ENCODE measurements at places on chromosomes 3 and 15.

- H3K36me3 ChIP-seq: no peaks in the 10 kb centered on the region
- H3K4me3 ChIP-seq: no peak overlapping the region
- H3K27ac ChIP-seq: no peak overlapping the region
- H3K27me3 ChIP-seq: no peaks in the 10 kb centered on the region
- H3K4me1 ChIP-seq: peaks cover 8% of the 10 kb centered on the region
- no peak for DNase-seq
These were observed 152.6 kb downstream of the PEX5L start for GRCh38 chr3:179884136-179884535.

GRCh38 chr3:175149675-175150074 lies 290.5 kb downstream of the NAALADL2 start:
- H3K27me3 ChIP-seq: no peaks in the 10 kb centered on the region
- peaks cover 5% of the 10 kb centered on the region for H3K36me3 ChIP-seq
- no peak overlapping the region for H3K27ac ChIP-seq

DNA sequence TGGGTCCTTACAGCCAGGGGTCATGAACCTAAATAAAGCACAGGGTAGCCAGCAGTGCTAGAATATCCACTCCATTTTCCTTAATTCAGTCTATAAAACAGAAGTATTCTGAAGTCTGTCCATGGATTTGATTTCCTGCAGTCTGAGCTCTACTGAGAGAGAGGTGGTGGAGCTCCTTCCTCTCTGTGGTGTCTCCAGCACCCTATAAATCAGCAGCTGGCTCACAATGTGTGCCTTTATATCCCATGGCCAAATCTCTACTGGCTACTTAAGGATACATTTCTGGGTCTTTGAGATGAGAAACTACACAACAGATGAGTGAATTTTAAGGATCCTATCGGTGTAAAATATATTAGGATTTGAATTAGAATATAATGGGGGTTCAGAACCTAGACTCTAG lies 339.9 kb upstream of the RBMS3 start:
- H3K27me3 ChIP-seq: no peaks in the 10 kb centered on the region
- H3K4me1 ChIP-seq: peaks cover 10% of the 10 kb centered on the region
- H3K4me3 ChIP-seq: no peak overlapping the region

DNA sequence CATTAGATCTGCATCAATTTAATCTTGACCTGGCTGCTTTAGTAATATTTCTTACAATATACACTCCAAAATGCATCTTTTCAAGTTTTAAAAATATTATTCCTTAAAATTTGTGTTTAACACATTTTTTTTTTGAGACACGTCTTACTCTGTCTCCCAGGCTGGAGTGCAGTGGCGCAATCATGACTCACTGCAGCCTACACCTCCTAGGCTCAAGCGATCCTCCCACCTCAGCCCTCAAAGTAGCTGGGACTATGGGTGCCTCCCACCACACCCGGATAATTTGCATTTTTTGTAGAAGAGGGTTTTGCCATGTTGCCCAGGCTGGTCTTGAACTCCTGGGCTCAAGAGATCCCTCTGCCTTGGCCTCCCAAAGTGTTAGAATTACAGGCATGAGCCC lies 73.6 kb downstream of the ETV5 start:
- no peak overlapping the region for H3K27ac ChIP-seq
- H3K4me1 ChIP-seq: no peaks in the 10 kb centered on the region
- no peaks in the 10 kb centered on the region for H3K27me3 ChIP-seq
- no peak overlapping the region for H3K4me3 ChIP-seq
- H3K36me3 ChIP-seq: no peaks in the 10 kb centered on the region

GRCh38 chr15:58513726-58514336 lies 82.0 kb downstream of the LIPC start:
- H3K4me1 ChIP-seq: peaks cover 16% of the 10 kb centered on the region
- H3K4me3 ChIP-seq: no peak overlapping the region
- no peak overlapping the region for H3K27ac ChIP-seq
- peaks cover 12% of the 10 kb centered on the region for H3K36me3 ChIP-seq

DNA sequence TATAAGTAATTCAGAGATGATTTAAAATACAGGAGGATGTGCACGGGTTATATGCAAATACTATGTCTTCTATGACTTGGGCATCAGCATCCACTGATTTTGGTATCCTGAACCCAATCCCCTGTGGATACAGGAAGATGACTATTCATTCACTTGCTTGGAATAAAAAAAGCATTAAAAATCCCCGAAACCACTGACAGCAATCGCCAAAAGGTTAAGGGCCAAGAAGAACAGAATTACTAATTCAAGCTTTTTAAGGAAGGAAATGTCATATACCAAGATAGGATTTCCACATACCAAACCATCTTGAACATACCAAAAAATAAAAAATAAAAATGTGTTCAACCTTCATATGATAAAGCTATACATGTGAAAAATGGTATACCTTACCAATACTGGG lies 93.7 kb downstream of the DLG1 start:
- H3K4me1 ChIP-seq: peaks cover 22% of the 10 kb centered on the region
- H3K4me3 ChIP-seq: no peak overlapping the region
- H3K27ac ChIP-seq: no peak overlapping the region
- H3K27me3 ChIP-seq: no peaks in the 10 kb centered on the region

GRCh38 chr3:124824286-124824915 lies 62.8 kb downstream of the ITGB5 start:
- H3K4me3 ChIP-seq: no peak overlapping the region
- H3K27me3 ChIP-seq: no peaks in the 10 kb centered on the region
- H3K4me1 ChIP-seq: peaks cover 16% of the 10 kb centered on the region
- DNase-seq: no peak

DNA sequence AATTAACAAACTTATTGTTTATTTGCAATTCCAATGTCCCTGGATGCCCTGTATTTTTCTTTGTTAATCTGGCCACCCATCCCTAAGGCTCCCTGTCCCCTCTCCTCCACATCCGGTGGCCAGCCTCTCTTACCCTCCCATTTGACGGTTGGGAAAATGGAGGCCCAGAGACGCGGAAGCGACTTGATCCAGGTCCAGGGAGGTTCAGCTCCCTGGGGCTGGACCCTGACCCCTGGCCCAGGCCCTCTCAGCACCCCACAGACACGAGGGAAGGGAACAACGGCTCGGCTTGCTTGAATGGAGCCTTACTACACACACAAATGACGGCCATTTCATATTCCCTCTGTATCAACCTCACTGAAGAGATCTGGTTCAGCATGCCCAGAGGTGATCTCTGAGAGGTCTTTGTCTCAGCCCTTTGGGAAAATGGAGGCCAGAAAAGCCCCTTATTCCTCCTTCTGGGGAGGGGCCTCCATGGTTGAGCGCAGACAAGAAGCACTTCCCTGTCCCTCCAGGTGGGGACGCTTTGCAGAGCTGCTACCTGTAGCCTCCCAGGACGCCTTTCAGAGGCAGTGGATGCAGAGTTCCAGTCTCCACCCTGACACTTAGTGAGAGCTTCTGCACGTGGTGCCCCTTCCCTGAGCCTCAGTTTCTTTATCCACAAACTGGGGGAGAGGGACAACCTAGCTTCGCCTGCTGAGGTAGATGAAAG lies 82.1 kb downstream of the ATP2B2 start:
- no peak for DNase-seq
- H3K4me1 ChIP-seq: no peaks in the 10 kb centered on the region
- peaks cover 38% of the 10 kb centered on the region for H3K27me3 ChIP-seq
- H3K27ac ChIP-seq: no peak overlapping the region
- H3K4me3 ChIP-seq: no peak overlapping the region

DNA sequence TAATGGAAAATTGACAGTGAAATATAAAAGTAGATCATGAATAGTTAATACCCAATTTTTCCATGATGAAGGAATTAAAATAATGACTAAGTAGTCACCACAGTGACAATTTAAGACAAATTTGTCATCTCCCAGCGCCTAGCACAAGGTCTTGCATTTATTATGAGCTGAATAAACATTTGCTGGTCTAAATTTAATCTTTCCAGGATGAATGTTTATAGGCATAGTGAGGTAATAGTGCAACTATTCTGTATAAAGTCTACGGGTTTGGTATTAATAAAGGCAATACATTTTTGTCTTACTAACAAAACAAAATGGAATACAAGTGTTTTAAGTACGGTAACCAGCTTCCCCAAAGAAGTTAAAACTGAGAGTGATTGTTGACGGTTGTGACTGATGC lies 209.3 kb downstream of the CD47 start:
- no peak for DNase-seq
- H3K27ac ChIP-seq: no peak overlapping the region
- no peak overlapping the region for H3K4me3 ChIP-seq

GRCh38 chr15:83835479-83835878 lies 181.6 kb downstream of the ADAMTSL3 start:
- no peak overlapping the region for H3K27ac ChIP-seq
- no peaks in the 10 kb centered on the region for H3K36me3 ChIP-seq
- peaks cover 4% of the 10 kb centered on the region for H3K4me1 ChIP-seq
- no peak for DNase-seq
- peaks cover 22% of the 10 kb centered on the region for H3K27me3 ChIP-seq

DNA sequence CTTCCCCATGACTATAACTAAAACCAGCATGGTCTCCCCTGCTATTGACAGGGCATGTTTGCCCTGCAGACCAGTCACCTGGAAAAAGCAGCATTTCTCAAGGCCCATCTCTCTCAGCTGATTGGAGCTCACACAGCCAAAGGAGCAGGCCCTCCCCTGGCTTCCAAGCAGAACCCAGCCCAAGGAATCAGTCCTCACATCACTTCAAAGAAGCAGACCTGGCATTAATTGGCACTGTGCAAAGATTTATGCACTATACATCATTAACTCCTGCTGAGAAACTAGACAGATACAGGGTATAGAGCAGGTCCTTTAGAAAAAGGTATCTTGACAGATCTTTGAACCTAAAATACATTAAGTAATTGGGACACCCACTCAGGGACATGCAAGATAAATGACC lies 323.8 kb upstream of the PPP2R3A start:
- no peak overlapping the region for H3K4me3 ChIP-seq
- no peaks in the 10 kb centered on the region for H3K36me3 ChIP-seq
- H3K4me1 ChIP-seq: no peaks in the 10 kb centered on the region
- no peak for DNase-seq
- H3K27ac ChIP-seq: no peak overlapping the region

GRCh38 chr15:93173369-93173768 lies 84.4 kb upstream of the RGMA start:
- peaks cover 3% of the 10 kb centered on the region for H3K27me3 ChIP-seq
- H3K4me1 ChIP-seq: peaks cover 4% of the 10 kb centered on the region
- H3K36me3 ChIP-seq: peaks cover 3% of the 10 kb centered on the region
- peak overlapping the region; percentile 44 for H3K27ac ChIP-seq

DNA sequence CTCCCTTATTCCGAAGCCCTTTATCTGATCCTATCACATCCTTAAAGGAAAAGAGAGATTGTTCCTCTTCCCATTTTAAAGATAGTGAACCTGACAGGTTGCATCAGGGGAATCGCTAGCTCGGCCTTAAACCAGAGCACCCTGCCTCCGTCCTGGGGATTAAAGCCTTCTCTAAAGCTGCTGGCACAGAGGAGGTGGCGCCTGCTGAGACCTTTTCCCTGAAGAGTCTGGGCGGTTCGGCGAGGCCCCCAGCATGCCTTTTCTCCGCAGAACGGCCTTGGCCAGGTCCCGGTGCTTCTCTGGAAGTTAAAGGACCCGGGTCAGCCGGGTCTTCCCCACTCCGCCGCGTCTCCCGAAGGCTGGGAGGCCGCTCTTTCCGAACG lies 593 bp downstream of the FAM219B start:
- DNase-seq: no peak
- peaks cover 20% of the 10 kb centered on the region for H3K4me1 ChIP-seq
- peak overlapping the region; percentile 98 for H3K4me3 ChIP-seq
- H3K27ac ChIP-seq: peak overlapping the region; percentile 96
- H3K36me3 ChIP-seq: peaks cover 21% of the 10 kb centered on the region
- no peaks in the 10 kb centered on the region for H3K27me3 ChIP-seq

GRCh38 chr3:102225407-102226132 lies 209.2 kb upstream of the ZPLD1 start:
- no peaks in the 10 kb centered on the region for H3K36me3 ChIP-seq
- no peak overlapping the region for H3K27ac ChIP-seq

GRCh38 chr3:33889394-33890039 lies 91.1 kb downstream of the PDCD6IP start:
- no peaks in the 10 kb centered on the region for H3K36me3 ChIP-seq
- H3K27ac ChIP-seq: no peak overlapping the region
- no peak overlapping the region for H3K4me3 ChIP-seq
- DNase-seq: no peak
- H3K27me3 ChIP-seq: no peaks in the 10 kb centered on the region

DNA sequence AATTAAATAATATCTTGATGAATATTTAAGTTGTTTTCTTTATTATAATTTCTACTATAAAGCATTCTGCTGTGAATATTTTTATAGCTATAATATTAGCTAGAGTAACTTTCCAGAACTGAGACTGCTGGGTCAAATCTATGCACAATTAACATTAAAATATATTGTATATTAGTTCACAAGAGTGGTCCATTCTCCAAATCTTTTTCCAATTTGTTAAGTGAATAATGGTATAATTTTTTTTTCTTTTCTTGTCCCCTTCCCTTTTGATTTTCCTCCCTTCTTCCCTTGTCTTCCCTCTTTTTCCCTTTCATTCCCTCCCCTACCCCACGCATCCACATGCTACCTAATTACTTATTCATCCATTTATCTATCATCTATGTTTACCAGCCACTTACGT lies 977.5 kb downstream of the TUSC7 start:
- no peak overlapping the region for H3K4me3 ChIP-seq
- H3K36me3 ChIP-seq: no peaks in the 10 kb centered on the region
- H3K4me1 ChIP-seq: no peaks in the 10 kb centered on the region
- H3K27me3 ChIP-seq: peaks cover 2% of the 10 kb centered on the region
- H3K27ac ChIP-seq: no peak overlapping the region
- DNase-seq: no peak

- H3K27me3 ChIP-seq: peaks cover 20% of the 10 kb centered on the region
- DNase-seq: no peak
- peaks cover 10% of the 10 kb centered on the region for H3K4me1 ChIP-seq
- no peaks in the 10 kb centered on the region for H3K36me3 ChIP-seq
These were observed 112.1 kb downstream of the KLF13 start for GRCh38 chr15:31438601-31439265.

DNA sequence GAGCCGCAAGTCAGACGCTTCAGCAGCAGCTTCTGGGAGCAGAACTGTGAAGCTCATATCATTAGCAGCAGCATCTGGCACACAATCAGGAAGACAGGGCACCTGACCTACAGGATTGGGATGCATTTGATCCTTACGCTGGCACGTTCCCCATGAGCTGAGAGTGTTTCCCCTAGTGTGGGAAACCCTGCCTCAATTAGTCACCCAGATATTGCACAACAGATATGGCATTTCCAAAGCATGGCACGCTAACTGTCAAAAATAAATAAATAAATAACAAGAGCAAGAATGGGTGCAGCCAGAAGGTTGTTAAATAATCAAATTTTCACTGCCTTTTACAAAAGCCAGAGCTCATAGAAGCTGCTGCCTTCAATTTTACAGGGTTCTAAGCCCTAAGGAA lies 189.6 kb upstream of the THBS1 start:
- peaks cover 15% of the 10 kb centered on the region for H3K27me3 ChIP-seq
- no peak overlapping the region for H3K4me3 ChIP-seq
- H3K4me1 ChIP-seq: no peaks in the 10 kb centered on the region
- H3K27ac ChIP-seq: no peak overlapping the region
- no peaks in the 10 kb centered on the region for H3K36me3 ChIP-seq
- DNase-seq: no peak

DNA sequence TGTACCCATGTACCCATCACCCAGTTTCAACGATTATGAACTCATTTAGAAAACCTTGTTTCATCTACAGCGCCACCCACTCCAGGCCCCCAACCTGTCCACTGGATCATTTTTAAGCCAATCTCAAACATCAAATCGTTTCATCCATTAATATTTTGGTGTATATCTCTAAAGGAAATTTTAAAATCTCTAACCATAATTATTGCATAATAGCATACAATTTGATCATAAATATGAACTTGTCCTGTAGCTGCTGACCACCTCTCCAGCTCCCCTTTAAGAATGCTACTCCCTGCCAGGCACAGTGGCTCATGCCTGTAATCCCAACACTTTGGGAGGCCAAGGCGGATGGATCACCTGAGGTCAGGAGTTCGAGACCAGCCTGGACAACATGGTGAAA lies 2.8 kb upstream of the C3orf70 start:
- H3K4me3 ChIP-seq: no peak overlapping the region
- peaks cover 38% of the 10 kb centered on the region for H3K27me3 ChIP-seq
- H3K27ac ChIP-seq: no peak overlapping the region
- H3K4me1 ChIP-seq: peaks cover 6% of the 10 kb centered on the region
- no peak for DNase-seq
